Activated T-helper 17 cell treated with anti-CD3 and anti-CD28 coated beads, Interleukin-2, amount 50 U/mL, for 72 hours (primary cell): ENCODE measurements at places on chromosomes 5 and 9.

GRCh38 chr5:77015938-77016569, 14.2 kb upstream of the AGGF1 start:
- no peak for ATAC-seq
- no peaks in the 10 kb centered on the region for H3K36me3 ChIP-seq
- H3K27me3 ChIP-seq: peaks cover 22% of the 10 kb centered on the region
- H3K4me3 ChIP-seq: no peak overlapping the region
- H3K4me1 ChIP-seq: no peaks in the 10 kb centered on the region

DNA sequence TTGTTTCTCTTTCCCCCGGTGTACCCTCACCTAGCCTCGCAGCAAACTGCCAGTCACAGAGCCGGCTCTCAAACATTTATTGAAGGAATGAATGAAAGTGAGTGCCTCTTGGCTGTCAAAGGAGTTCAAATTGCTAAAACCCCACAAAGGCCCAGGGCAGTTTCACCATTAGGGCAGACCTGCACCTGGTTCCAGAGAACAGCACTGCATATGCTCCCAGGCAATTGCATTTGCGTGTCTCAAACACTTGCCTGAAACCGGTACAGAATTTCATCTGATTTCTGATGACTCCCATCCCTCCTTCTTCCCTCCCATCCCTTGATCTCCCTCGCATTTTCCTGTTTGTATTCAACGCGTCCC, 165.6 kb upstream of the ZNF462 start:
- no peaks in the 10 kb centered on the region for H3K27me3 ChIP-seq
- no peak for ATAC-seq
- no peak overlapping the region for H3K27ac ChIP-seq

DNA sequence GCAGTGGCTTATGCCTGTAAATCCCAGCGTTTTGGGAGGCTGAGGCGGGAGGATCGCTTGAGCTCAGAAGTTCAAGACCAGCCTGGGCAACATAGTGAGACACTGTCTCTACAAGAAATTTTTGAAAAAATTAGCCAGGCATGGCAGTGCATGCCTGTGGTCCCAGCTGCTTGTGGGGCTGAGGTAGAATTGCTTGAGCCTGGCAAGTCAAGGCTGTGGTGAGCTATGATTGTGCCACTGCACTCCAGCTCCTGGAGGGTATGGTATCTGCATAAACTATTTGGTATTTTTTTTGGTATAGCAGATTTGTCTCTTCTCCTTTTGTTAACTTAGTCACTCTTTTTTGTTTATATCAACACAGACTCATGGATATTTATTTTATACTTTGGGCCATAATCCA, 61.5 kb upstream of the TEX48 start:
- no peak overlapping the region for H3K4me3 ChIP-seq
- no peaks in the 10 kb centered on the region for H3K36me3 ChIP-seq
- no peaks in the 10 kb centered on the region for H3K27me3 ChIP-seq
- no peak for ATAC-seq
- no peak overlapping the region for H3K27ac ChIP-seq

- ATAC-seq: no peak
- no peaks in the 10 kb centered on the region for H3K4me1 ChIP-seq
- H3K27ac ChIP-seq: no peak overlapping the region
- no peaks in the 10 kb centered on the region for H3K36me3 ChIP-seq
Observed at GRCh38 chr5:120644516-120644915, 180.4 kb downstream of the PRR16 start.

DNA sequence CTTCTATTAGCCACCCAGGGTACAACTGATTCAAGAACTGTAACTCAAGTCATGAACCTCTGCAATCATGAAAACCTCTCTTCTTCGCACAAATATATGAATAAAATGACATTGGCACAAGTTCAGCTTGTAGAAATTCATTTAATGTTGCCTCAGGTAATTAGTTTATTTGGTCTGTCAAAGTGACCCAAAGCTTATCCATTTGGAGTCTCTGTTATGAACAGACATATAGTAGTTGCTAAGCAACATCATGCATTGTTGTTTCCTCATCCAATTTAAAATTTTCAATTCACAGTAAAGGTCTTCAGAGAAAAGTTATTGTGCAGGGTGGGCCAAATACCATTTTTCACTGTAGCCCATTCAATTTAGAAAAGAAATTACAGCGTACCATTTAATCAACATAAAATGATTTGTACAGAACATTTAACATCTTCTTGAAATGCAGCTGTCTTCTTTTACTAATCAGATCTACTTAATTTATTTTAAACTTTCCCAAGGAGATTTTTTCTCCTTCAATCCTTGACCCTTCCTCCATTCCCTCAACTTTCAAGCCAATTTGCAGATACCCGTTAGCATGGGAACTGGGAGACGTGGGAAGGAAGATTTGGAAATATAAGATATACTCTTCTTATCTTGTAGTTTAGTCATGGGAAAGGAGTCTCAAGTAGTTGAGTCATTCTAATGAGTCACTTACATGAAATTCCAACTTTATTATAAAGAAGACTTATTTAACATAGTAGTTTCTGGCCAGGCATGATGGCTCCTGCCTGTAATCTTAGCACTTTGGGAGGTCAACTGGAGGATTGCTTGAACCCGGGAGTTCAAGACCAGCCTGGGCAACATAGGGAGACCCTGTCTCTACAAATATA, 231.3 kb downstream of the ATPSCKMT start:
- ATAC-seq: no peak
- no peaks in the 10 kb centered on the region for H3K4me1 ChIP-seq
- no peaks in the 10 kb centered on the region for H3K36me3 ChIP-seq
- no peaks in the 10 kb centered on the region for H3K27me3 ChIP-seq
- no peak overlapping the region for H3K4me3 ChIP-seq

DNA sequence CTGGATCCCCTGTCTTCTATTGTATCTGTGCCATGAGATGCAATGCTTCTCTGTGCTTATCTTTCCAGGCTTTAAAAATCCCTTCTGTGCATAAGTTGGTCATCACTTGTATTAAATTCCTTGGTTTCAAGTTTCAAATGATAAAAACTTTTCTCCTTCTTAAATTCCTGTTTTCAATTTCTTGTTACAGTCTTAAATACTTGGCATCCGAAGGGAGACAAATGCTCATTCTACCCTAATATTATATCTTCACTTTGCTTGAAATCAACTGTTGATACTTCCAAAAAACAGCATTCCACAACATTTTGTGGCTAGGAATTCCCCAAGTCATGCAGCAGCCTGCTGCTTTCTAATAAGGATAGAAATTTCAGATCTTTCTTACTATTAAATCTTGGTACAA, 413.2 kb upstream of the ACTBL2 start:
- no peak for ATAC-seq
- no peaks in the 10 kb centered on the region for H3K4me1 ChIP-seq
- H3K27ac ChIP-seq: no peak overlapping the region
- H3K4me3 ChIP-seq: no peak overlapping the region

DNA sequence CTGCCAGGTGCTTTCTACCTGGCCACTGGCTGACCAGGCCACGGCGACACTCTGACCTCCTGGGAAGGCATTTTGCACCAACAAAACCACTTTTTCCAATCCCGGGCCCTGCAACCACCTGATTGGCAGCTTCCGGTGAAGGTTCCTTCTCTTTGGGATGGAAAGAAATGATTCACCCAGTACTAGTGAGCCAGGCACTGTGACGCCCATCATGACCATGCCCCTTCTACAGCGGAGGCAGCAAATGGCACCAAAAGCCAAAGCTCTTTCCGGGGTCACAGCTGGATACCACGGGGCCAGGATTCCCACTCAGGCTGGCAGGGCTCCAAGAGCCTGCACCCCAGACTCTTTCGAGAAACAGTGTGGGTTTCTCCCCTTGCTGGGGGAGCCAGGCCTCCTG, 4.7 kb downstream of the NOTCH1 start:
- peaks cover 28% of the 10 kb centered on the region for H3K4me1 ChIP-seq
- H3K36me3 ChIP-seq: peaks cover 67% of the 10 kb centered on the region
- no peaks in the 10 kb centered on the region for H3K27me3 ChIP-seq
- H3K27ac ChIP-seq: peak overlapping the region; percentile 98
- ATAC-seq: no peak
- H3K4me3 ChIP-seq: peak overlapping the region; percentile 94

DNA sequence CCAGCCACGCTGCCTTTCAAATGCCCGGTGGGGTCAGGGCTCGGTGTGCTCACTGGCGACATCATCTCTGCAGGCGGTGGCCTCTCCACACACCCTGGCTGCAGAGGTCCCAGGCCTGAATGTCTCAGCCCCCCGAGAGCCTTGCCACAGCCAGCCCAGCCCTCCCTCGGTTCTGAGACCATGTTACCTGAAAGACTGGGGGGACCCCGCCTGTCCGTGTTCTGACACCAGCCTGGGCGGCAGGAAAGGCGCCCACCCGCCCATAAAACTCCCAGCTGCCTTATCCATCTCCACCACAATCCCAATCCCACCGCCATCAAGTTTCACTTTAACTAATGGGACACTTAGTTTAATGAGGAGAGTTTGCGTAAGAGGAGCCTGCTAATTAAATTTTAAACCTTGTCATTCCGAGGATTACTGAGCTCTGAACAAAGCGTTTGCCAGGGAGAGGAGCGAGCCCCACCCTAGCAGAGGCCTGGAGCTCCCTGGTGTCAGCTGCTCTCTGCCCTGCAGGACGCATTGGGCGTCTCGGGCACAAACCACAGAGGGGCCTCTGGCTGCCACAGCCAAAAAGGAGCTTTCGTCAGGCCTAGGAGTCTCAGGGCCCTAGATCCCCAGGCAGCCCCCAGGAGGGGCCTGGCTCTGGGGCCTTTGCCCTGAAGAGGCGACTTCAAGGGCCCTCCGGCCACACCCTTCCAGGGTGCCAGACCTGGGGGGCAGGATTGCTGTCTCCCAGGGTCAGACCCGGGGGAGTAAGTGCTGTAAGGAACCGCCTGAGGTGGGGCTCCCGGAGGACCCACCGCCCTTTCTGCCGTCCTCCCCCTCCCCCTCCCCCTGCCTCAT, 15.3 kb downstream of the LHX3 start:
- no peak overlapping the region for H3K27ac ChIP-seq
- peaks cover 38% of the 10 kb centered on the region for H3K27me3 ChIP-seq
- no peaks in the 10 kb centered on the region for H3K36me3 ChIP-seq
- no peak overlapping the region for H3K4me3 ChIP-seq
- H3K4me1 ChIP-seq: no peaks in the 10 kb centered on the region
- ATAC-seq: no peak

GRCh38 chr5:93735378-93735777, 6.0 kb downstream of the POU5F2 start:
- no peaks in the 10 kb centered on the region for H3K4me1 ChIP-seq
- H3K4me3 ChIP-seq: no peak overlapping the region
- H3K27ac ChIP-seq: no peak overlapping the region
- H3K36me3 ChIP-seq: peaks cover 27% of the 10 kb centered on the region
- H3K27me3 ChIP-seq: no peaks in the 10 kb centered on the region

DNA sequence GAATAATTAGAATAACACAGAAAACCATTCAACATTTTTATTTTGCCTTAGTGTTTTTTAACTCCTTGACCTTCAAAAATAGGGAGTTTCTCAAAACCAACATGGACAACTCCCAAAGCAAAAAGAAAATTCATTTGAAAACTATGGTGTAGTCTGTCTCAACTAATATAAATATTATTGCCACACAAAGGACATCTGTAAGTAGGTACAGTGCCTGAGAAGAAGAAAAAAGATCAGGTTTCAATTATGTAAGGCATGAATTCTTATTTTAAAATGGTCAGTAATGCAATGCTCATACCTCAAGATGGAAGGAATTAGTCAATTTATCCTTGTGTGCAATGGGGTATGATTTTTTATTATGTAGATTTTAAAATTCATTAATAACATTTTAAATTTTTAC, 109.6 kb upstream of the CNTLN start:
- ATAC-seq: no peak
- H3K4me3 ChIP-seq: no peak overlapping the region
- no peaks in the 10 kb centered on the region for H3K4me1 ChIP-seq

GRCh38 chr5:136226401-136226800, 33.4 kb upstream of the SMIM32 start:
- H3K27ac ChIP-seq: no peak overlapping the region
- peaks cover 17% of the 10 kb centered on the region for H3K27me3 ChIP-seq
- H3K4me1 ChIP-seq: no peaks in the 10 kb centered on the region
- no peak overlapping the region for H3K4me3 ChIP-seq
- ATAC-seq: no peak
- H3K36me3 ChIP-seq: no peaks in the 10 kb centered on the region

- ATAC-seq: no peak
- H3K27ac ChIP-seq: no peak overlapping the region
- H3K36me3 ChIP-seq: peaks cover 7% of the 10 kb centered on the region
- H3K27me3 ChIP-seq: no peaks in the 10 kb centered on the region
Observed at GRCh38 chr9:20872340-20872977, 159.0 kb downstream of the HACD4 start.

- H3K36me3 ChIP-seq: no peaks in the 10 kb centered on the region
- ATAC-seq: peak; percentile 73
- no peaks in the 10 kb centered on the region for H3K27me3 ChIP-seq
Observed at GRCh38 chr9:137411645-137412380, 11.1 kb downstream of the EXD3 start.

GRCh38 chr5:109805883-109806282, 116.2 kb downstream of the MAN2A1 start:
- no peak for ATAC-seq
- no peak overlapping the region for H3K4me3 ChIP-seq
- peaks cover 65% of the 10 kb centered on the region for H3K36me3 ChIP-seq
- no peaks in the 10 kb centered on the region for H3K27me3 ChIP-seq
- H3K27ac ChIP-seq: no peak overlapping the region

DNA sequence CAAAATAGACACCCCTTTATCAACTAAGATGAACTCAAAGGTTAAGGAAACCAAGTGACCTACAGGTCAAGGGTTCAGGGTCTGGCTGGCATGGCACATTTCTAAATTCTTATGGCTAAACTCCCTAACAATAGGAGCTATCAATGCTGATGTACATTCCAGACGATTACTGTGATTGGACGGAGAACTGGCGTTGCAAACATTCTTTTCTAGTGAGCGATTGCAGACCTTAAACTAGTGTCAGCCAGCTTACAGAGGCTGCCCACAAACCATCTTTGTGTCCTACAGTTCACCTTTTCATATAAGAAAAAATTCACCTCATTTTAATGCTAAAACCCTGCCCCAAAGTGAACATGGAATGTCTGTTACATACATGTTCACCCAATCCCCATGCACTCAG, 382.9 kb downstream of the MAT2B start:
- no peak for ATAC-seq
- no peaks in the 10 kb centered on the region for H3K27me3 ChIP-seq
- no peak overlapping the region for H3K4me3 ChIP-seq
- no peaks in the 10 kb centered on the region for H3K36me3 ChIP-seq
- no peaks in the 10 kb centered on the region for H3K4me1 ChIP-seq

DNA sequence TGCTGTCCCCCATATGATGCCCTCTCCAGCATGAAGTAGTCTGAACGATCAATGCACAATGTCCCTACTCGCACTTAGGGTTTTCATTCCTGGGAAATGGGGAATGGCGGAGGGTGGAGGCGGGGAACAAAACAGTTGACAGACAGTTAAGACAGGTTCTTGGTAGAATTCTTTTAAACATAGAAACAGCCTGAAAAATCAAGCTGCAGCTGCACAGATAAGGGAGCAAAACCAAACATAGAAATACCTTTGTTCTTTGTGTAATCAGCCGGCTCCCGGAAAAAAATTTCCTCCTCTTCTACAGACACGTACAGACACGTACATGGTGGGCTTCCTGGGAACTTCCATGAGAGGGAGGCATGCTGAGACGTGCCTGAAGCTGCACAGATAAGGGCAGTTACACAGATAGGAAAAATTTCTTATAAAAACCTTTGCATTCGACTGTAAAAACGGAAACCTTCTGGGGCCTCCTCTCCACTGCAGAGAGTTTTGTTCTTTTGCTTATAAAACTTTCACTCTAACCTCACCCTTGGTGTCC, 662.4 kb upstream of the PTPRD start:
- H3K4me1 ChIP-seq: no peaks in the 10 kb centered on the region
- H3K4me3 ChIP-seq: no peak overlapping the region
- no peaks in the 10 kb centered on the region for H3K36me3 ChIP-seq
- no peaks in the 10 kb centered on the region for H3K27me3 ChIP-seq

GRCh38 chr9:91101611-91102168, 260.0 kb downstream of the AUH start:
- peak overlapping the region; percentile 75 for H3K4me3 ChIP-seq
- no peaks in the 10 kb centered on the region for H3K27me3 ChIP-seq
- peaks cover 37% of the 10 kb centered on the region for H3K4me1 ChIP-seq
- ATAC-seq: peak; percentile 83
- peak overlapping the region; percentile 93 for H3K27ac ChIP-seq
- H3K36me3 ChIP-seq: peaks cover 20% of the 10 kb centered on the region
